ENCODE measurements at places on chromosomes 5 and 9. TPM values are rescaled to one million over a fixed set of nuclear protein-coding genes. Genes with fewer than 3 reads are reported as not detected.

- DNase-seq: peak; percentile 95
Observed at GRCh38 chr9:131276094-131276888, at the start of gene FAM78A. Gene FAM78A, minus strand, starts transcription at chr9:131276510. Its CDS starts 331 bp downstream, at chr9:131276179.

DNA sequence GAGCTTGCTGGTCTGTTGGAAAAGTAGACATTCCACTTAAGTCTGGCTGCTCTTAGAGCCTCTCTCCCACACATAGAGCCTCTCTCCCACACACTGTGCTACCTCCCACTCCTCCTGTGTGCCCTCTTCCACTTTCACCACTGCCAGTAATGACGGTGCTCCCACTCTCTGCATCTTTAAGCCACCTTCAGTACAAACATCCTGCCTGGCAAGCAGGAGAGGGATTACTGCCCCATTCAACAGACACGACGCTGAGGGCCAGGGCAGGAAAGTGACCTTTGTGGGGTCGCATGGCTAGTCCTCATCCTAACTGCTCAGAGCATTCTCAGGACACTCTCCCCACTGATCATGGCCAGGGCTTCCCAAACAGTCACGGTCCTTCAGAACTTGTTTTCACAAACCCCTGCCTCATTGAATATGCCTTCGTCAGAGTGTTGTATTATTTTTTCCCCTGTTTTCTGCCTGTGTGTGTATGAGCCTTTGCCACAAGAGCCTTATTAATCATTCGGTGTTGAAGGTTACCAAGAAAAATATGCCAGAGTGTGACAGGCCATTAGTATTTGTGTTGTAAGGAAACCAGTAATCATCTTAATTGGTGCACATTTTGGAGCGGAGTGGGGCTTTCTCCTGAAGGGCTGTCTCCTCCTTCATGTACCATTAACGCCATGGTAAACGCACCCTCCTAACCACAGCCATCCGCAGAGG is 87.1 kb upstream of the SAP30L start:
- DNase-seq: no peak

DNA sequence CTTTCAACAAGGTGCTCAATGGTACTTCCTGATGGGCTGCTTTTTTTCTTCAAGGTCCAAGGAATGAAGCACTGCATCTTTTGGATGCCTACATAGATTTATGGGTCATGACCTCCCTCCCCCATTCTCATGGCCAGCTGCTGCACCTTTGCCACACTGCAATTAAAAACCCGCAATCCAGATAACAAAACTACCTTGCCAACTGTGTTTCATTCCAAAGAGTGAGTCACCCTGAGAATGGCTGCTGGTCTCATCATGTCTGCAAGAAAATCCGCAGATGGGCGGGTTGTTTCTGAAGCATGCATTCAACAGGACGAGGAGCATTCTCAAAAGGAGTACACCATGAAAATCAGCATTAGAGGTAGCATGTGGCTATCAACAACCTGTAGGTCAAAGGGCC is 139.8 kb downstream of the ELAVL2 start:
- DNase-seq: no peak

EGR1 gene
- total RNA-seq: 5.5 TPM

GRCh38 chr9:95313010-95313498 is 4.5 kb downstream of the FANCC start:
- DNase-seq: peak; percentile 81

GRCh38 chr9:5310851-5311250 is 6.3 kb upstream of the RLN2 start:
- DNase-seq: no peak

DNA sequence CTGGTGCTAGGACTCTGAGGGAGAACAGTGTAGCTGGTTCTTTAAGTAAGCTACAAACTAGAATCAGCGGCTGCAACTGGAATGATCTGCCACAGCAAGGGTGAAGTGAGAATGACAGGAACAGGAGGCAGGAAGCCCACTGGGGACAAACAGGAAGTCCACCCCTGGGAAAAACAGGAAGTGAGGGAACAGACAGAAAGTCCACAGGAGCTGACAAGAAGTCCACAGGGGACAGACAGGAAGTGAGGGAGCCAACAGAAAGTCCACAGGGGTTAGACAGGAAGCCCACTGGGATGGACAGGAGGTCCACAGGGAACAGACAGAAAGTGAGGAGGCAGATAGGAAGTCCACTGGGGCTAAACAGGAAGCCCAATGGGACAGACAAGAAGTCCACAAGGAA is 15.5 kb downstream of the ADAMTS16 start:
- DNase-seq: no peak

DNA sequence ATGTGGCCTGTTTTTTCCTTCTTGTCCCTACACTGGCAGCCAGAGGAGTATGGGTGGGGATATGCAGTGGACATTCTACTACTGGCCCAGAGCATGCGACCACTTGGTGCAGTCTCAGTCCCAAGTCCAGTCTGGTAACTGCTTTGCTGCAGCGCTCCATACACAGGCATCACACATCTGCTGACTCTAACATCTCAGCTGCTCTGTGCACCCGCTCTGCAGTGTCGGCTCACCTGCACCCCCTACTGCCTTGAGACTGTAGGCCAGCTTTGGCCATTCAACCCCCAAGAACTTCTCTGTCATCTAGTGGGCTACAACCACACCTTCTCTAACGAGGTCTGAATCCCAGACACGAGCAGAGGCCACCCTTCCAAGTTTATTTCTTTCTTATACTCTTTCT is 46.4 kb upstream of the SLCO6A1 start:
- no peak for DNase-seq

All from Right ventricle myocardium inferior (tissue), 1 donor.